ENCODE measurements at places on chromosomes 7 and 10. TPM values are rescaled to one million over a fixed set of nuclear protein-coding genes. Genes with fewer than 3 reads are reported as not detected.

GRCh38 chr10:122588381-122588780, 27.8 kb downstream of the DMBT1 start:
- H3K4me1 ChIP-seq = no peaks in the 10 kb centered on the region
- peak; percentile 35 for DNase-seq
- H3K27ac ChIP-seq = no peak overlapping the region

DNA sequence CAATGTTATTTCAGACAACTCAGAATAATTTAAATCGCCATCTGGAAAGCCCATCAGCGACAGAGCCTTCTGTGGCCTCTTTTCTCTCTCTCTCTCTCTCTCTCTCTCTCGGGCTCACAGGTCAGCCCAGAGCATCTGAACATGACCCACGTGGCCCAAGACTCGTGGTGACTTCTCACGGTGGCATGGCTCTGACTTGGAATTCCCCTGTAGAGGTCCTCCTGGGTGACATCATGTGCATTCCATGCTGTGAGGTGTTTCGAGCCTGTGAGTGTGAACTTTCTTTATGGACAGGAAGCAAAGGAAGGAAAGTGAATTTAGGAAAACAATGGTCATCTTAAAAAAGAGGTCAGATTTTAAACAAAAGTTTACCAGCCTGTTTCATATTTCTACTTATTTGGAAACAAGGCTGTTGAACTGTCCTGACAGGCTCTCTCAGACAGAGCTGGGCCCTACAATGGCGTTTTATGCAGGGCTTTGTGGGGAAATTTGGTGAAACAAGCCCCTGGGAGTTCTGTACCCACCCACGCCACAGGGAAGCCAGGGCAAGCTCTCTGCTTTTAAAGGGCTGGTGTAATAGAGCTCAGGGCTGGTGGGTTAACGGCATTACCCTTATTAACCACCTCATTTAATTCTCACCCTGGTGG, 359.7 kb upstream of the ZNF32 start:
- H3K27me3 ChIP-seq = no peaks in the 10 kb centered on the region
- peak overlapping the region; percentile 30 for H3K27ac ChIP-seq
- no peaks in the 10 kb centered on the region for H3K36me3 ChIP-seq
- no peak for DNase-seq
- H3K4me3 ChIP-seq = no peak overlapping the region

DNA sequence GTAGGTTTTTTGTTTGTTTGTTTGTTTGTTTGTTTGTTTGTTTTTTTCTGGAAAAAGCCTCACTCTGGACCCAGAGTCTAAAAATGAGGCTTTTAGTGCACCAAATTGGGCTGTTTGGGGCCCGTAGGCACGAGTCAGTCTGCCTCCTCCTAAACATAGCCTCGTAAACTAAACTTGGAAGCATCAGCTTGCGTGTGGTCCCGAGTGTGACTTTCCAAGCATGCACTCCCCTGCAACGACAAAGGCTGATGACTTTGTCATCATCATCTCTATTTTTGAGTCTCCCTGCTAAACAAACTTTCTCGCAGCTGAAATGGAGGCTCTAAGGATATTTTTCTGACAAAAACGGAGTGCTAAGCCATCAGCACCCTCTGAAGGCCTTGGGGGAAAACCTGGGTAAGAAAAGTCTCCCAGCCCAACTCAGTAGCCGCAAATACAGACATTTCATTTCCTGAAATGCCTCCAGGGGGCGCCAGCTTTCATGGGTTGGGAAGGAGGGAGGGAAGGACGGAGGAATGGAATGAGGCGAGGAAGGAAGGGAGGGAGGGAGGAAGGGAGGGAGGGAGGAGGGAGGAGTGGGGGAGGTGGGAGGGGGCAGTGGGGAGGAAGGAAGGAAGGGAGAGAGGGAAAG, 245.9 kb downstream of the KCNMA1 start:
- H3K27ac ChIP-seq = peak overlapping the region; percentile 30
- no peak overlapping the region for H3K4me3 ChIP-seq
- no peaks in the 10 kb centered on the region for H3K27me3 ChIP-seq
- peak; percentile 74 for DNase-seq

DNA sequence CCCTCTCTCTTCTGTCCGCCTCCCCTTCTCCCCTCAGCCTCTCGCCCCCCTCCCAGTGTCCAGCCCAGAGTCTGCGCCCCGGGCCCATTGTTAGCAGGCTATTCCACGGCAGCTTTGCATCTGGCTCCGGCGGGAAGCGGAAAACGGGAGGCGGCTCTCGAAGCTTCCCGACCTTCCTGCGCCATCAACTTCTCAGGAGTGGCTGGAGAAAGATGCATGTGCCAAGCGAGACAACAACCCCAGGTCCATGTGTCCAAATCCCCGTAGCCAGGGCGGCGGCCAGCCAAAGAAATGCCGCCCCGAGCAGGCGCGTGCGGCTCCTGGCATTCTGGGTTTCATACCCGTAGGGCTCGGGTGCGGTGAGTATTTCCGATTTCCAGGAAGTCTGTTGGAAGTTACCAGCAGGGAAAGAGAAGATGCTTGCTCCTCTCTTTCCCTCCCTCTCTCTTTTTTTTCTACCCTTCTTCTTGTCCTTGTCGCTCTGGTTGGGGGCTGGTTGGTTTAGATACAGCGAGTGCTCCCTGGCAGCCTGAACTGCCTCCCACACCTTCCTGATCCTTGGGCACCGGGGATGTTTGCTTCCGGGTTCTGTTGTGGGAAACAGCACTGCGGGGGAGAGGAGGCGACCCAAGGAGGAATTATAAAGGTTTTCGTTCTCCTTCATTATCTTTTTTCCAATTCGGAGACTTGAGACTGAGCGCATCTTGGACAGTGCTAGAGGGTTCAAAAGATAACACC, 1.2 kb upstream of the HOXA2 start:
- H3K36me3 ChIP-seq = peaks cover 18% of the 10 kb centered on the region
- H3K27ac ChIP-seq = peak overlapping the region; percentile 42
- H3K4me1 ChIP-seq = peaks cover 21% of the 10 kb centered on the region
- peak overlapping the region; percentile 53 for H3K4me3 ChIP-seq
- H3K27me3 ChIP-seq = no peaks in the 10 kb centered on the region
- no peak for DNase-seq

GRCh38 chr7:134548877-134549276, at the start of gene AKR1B15:
AKR1B15 (plus strand) TSS chr7:134549110; CDS start chr7:134564620, 15,510 bp downstream.
- no peaks in the 10 kb centered on the region for H3K27me3 ChIP-seq
- H3K4me1 ChIP-seq = peaks cover 27% of the 10 kb centered on the region
- peak; percentile 90 for DNase-seq
- peaks cover 4% of the 10 kb centered on the region for H3K36me3 ChIP-seq
- H3K27ac ChIP-seq = peak within 1 kb of the TSS; percentile 91
- peak within 1 kb of the TSS; percentile 73 for H3K4me3 ChIP-seq

DNA sequence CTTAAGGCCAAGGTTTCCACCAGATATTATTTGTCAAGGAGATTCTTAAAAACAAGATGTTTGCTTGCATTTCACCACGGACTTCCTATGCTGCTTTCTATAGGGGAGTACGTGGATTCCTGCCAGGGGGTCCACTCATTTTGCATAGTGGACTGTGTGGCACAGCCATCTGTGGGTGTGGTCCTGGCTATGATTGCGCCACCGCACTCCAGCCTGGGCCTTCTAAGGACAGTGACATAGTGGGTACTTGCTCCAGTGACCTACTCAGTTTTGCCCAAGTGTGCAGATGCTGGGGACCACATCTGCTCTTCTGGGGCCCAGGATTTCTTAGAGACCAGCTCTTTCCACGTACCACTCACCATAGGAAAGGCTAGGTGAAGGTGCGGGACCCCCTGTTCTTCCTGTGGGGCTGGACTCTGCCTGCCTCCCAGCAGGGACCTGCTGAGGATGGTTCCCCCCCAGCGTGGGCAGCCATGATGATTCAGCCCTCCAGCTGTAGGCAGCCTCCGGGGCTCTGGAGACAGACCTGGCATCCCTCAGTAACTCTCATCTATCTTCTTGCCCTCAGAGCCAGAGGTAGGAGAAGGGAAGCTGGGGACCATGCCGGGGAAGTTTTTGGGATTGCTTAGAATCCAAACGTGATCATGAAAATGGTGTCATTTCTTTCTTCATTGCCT, 42.9 kb downstream of the HK1 start:
- H3K4me3 ChIP-seq = peak overlapping the region; percentile 95
- peak overlapping the region; percentile 92 for H3K27ac ChIP-seq
- no peaks in the 10 kb centered on the region for H3K36me3 ChIP-seq

- no peak for DNase-seq
- H3K27me3 ChIP-seq = no peaks in the 10 kb centered on the region
- H3K4me3 ChIP-seq = no peak overlapping the region
- H3K36me3 ChIP-seq = peaks cover 97% of the 10 kb centered on the region
- H3K4me1 ChIP-seq = no peaks in the 10 kb centered on the region
Measured at GRCh38 chr10:42802876-42803275, 20.3 kb downstream of the BMS1 start.

DNA sequence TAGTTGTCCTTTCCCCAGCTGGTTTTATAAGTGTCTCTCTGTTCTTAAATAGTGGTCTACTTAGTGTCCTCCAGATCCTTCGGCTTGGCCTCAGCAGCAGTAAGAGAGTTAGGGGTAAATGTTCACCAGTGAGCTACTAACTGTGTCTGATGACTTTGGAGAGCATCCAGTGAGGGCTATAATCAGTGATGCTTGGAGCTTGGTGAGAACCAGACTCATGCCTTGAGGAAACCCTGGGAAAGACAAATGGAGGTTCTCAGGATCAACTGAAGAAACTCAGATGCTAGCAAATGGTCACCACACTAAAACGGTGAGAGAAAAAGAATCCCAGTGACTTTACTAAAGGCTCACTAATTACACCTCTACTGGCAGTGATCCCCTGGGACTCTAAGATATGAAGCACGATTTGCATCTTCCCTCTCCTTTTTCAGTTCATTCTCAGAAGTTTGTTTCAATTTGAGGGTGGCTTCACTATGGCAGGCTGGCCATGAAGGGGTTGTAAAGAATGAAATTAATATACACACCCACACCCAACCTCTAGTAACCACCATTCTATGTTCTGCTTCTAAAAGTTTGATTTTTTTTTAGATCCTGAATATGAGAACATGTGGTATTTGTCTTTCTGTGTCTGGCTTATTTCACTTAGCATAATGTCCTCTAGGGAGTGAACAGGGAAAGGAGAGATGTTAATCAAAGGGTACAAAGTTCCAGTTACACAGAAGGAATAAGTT, 177.9 kb downstream of the PDE1C start:
- no peak overlapping the region for H3K4me3 ChIP-seq
- no peaks in the 10 kb centered on the region for H3K36me3 ChIP-seq
- no peak for DNase-seq
- H3K27me3 ChIP-seq = no peaks in the 10 kb centered on the region
- H3K4me1 ChIP-seq = no peaks in the 10 kb centered on the region

GRCh38 chr10:111211241-111211640, 134.4 kb downstream of the ADRA2A start:
- no peak overlapping the region for H3K27ac ChIP-seq
- no peaks in the 10 kb centered on the region for H3K36me3 ChIP-seq
- no peak overlapping the region for H3K4me3 ChIP-seq
- H3K4me1 ChIP-seq = no peaks in the 10 kb centered on the region

The GRID2IP gene
- not detected for total RNA-seq

The ANKRD30A gene
- not detected for total RNA-seq

The ELFN1 gene
- 0.69 TPM for total RNA-seq

The UNCX gene
- total RNA-seq = not detected
